Activated CD8-positive, alpha-beta T cell treated with anti-CD3 and anti-CD28 coated beads, Interleukin-2, amount 10 ng/mL, durations not matched to agents 7 days and 5 days (primary cell): ENCODE measurements at places on chromosomes 11 and 22.
A peak's percentile ranks its signal among the peaks of the same experiment; 100 is the strongest.

- H3K4me1 ChIP-seq, result no peaks in the 10 kb centered on the region
- no peaks in the 10 kb centered on the region for H3K36me3 ChIP-seq
- H3K27me3 ChIP-seq, result no peaks in the 10 kb centered on the region
- H3K4me3 ChIP-seq, result no peak overlapping the region
Observed at GRCh38 chr22:48869161-48869560, 958.5 kb downstream of the BRD1 start.

GRCh38 chr11:31022080-31022479 lies 347.5 kb downstream of the DCDC1 start:
- DNase-seq, result no peak
- H3K27me3 ChIP-seq, result no peaks in the 10 kb centered on the region
- no peak overlapping the region for H3K4me3 ChIP-seq
- no peaks in the 10 kb centered on the region for H3K4me1 ChIP-seq
- no peak overlapping the region for H3K27ac ChIP-seq

- no peak overlapping the region for H3K4me3 ChIP-seq
- no peak for DNase-seq
- no peak overlapping the region for H3K27ac ChIP-seq
- H3K4me1 ChIP-seq, result no peaks in the 10 kb centered on the region
- H3K36me3 ChIP-seq, result no peaks in the 10 kb centered on the region
- H3K27me3 ChIP-seq, result no peaks in the 10 kb centered on the region
Observed at GRCh38 chr11:26322335-26323067, 9.4 kb upstream of the ANO3 start.

GRCh38 chr11:99881610-99882009 lies 805.5 kb upstream of the ARHGAP42 start:
- H3K27ac ChIP-seq, result no peak overlapping the region
- no peak overlapping the region for H3K4me3 ChIP-seq
- no peak for DNase-seq
- no peaks in the 10 kb centered on the region for H3K4me1 ChIP-seq

GRCh38 chr22:22245935-22246525 lies 1.4 kb downstream of the VPREB1 start:
- DNase-seq, result no peak
- peaks cover 32% of the 10 kb centered on the region for H3K4me1 ChIP-seq
- H3K36me3 ChIP-seq, result no peaks in the 10 kb centered on the region

DNA sequence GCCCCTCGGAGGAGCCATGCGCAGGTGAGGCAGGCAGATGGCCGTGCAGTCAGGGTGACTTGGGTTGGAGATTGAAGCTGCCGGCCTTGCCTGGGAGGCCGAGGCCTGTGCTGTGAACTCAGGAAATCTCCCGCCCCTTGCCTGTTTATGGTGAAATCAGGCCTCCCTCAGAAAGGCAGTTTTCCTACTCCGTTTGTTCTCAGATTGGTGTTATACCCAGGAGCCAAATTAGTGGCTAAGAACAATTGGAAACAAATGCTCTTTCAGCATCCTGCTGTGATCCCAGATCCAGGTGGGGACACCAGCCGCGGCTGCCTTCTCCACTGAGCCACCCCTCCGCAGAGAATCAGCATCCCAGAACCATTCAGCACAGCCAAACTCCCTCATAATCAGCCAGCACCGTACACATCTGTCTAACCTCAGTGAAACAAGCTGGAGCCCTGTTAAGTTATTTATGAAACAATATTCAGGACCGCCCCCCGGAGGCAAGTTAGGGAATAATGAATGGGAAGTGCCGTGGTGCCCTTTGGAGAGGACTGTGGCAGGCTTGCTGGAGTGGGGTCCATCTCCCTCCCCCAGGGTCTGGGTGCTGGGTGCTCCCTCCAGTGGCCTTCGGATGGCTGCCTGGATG lies 60.0 kb downstream of the PKNOX2 start:
- no peak for DNase-seq
- H3K4me1 ChIP-seq, result no peaks in the 10 kb centered on the region
- peaks cover 9% of the 10 kb centered on the region for H3K27me3 ChIP-seq
- H3K27ac ChIP-seq, result no peak overlapping the region
- no peaks in the 10 kb centered on the region for H3K36me3 ChIP-seq
- H3K4me3 ChIP-seq, result no peak overlapping the region

DNA sequence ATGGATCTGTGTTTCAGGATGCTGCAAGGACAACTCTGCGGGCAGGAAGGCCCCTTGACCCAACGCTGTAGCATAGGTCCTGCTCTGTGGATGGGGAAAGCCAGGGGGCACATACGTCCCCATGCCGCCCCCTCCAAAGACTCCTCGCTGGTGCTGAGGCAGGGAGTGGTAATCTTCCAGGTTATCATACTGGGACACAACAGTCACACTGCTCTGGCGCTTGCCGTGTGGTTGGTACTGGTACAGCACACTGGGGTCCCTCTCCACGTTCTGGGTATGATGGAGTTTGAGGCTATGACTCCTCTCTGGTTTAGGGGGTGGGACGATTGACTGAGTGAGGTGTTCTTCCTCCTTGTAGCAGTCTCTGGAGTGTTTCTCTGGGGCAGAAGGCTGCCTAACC lies 26.2 kb upstream of the TP53AIP1 start:
- no peaks in the 10 kb centered on the region for H3K27me3 ChIP-seq
- peaks cover 40% of the 10 kb centered on the region for H3K4me1 ChIP-seq
- no peak overlapping the region for H3K27ac ChIP-seq
- DNase-seq, result no peak
- peaks cover 11% of the 10 kb centered on the region for H3K36me3 ChIP-seq
- H3K4me3 ChIP-seq, result no peak overlapping the region

DNA sequence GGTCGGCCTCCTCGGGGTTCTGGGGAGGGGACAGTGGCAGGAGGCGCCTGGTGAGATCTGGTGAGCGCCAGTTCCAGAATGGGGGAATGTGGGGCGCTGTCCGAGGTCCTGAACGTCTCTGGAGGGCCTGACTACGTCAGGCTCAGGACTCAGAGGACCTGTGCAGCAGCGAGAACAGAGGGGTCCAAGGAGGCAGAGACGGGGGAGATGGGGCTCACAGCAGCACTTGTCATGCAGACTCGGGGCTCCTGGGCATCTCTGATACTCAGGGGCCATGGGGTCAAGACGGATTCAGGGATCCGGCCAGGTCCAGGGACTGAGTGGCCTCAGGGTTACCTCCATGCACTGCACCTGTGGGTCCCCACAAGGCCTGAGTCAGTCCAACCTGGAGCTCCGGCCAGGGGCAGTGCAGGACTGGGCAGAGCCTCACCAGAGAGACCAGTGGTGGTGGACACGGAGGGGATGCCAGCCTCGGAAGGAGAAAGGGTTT lies 92.2 kb downstream of the BRD1 start:
- no peak overlapping the region for H3K4me3 ChIP-seq
- DNase-seq, result peak; percentile 38
- peaks cover 13% of the 10 kb centered on the region for H3K4me1 ChIP-seq
- H3K27me3 ChIP-seq, result peaks cover 17% of the 10 kb centered on the region

DNA sequence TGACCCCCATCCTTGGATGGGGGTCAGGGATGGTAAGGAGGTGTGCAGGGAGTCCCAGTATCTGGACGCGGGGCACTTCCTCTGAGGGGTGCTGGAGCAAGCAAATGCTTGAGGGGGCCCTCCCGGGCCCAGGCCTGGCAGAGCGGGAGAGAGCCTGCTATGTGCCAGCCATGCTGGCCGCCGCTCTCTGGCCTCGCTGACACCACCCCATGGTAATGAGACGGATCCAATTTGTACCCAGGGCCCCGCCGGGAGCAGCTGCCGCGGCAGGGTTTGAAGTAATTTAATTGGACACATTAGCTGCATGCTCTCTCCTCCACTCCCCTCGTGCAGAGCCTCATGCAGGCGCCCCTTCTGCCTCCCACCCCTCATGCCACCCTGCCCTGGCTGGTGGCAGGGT lies 6.3 kb downstream of the SYT7 start:
- DNase-seq, result no peak
- no peak overlapping the region for H3K27ac ChIP-seq
- H3K4me3 ChIP-seq, result no peak overlapping the region
- H3K27me3 ChIP-seq, result peaks cover 16% of the 10 kb centered on the region
- no peaks in the 10 kb centered on the region for H3K36me3 ChIP-seq

DNA sequence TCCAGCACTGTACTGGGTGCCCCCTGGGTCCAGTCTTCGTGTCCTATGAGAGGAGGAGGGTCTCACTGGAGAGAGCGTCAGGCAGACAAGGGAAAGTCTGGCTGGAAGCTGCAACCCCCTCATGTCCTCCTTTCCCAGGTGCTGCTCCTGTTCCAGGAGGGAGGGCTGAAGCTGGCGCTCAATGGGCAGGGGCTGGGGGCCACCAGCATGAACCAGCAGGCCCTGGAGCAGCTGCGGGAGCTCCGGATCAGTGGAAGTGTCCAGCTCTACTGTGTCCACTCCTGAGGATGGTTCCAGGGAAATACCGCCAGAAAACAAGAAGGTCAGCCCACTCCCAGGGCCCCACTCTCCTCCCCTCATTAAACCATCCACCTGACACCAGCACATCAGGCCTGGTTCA lies 10.2 kb downstream of the LGALS12 start:
- no peak overlapping the region for H3K4me3 ChIP-seq
- H3K4me1 ChIP-seq, result peaks cover 15% of the 10 kb centered on the region
- H3K27ac ChIP-seq, result no peak overlapping the region
- no peak for DNase-seq
- no peaks in the 10 kb centered on the region for H3K27me3 ChIP-seq

GRCh38 chr22:32475468-32476010 lies 928 bp downstream of the FBXO7 start:
- DNase-seq, result peak; percentile 55
- peaks cover 29% of the 10 kb centered on the region for H3K4me1 ChIP-seq
- peak overlapping the region; percentile 95 for H3K4me3 ChIP-seq
- peaks cover 14% of the 10 kb centered on the region for H3K36me3 ChIP-seq
- H3K27me3 ChIP-seq, result no peaks in the 10 kb centered on the region
- H3K27ac ChIP-seq, result peak overlapping the region; percentile 95

DNA sequence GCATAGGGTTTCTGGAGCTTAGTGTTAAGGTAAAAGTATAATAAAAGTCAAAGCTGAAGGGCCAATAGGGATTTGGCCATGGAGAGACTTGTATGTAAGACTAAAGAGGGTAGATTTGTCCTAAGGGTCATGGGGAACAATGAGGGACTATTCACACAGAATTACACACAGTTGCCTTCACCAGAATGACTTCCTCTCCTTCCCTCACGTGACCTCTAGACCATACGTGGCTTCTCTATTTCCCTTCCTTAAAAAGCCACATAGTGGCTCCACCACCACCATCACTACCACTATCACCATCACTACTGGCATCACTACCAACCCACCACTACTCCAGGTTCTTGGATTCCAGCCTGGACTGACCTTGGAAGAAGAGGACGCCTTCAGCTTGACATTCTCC lies 2.8 kb downstream of the HPX start:
- H3K27ac ChIP-seq, result no peak overlapping the region
- H3K4me3 ChIP-seq, result no peak overlapping the region
- H3K27me3 ChIP-seq, result peaks cover 5% of the 10 kb centered on the region
- no peaks in the 10 kb centered on the region for H3K36me3 ChIP-seq
- peaks cover 6% of the 10 kb centered on the region for H3K4me1 ChIP-seq
